ENCODE measurements at places on chromosomes 12 and 14.
A peak's percentile ranks its signal among the peaks of the same experiment; 100 is the strongest.

- no peak for DNase-seq
Measured at GRCh38 chr14:42241101-42241500, 634.4 kb downstream of the LRFN5 start.

DNA sequence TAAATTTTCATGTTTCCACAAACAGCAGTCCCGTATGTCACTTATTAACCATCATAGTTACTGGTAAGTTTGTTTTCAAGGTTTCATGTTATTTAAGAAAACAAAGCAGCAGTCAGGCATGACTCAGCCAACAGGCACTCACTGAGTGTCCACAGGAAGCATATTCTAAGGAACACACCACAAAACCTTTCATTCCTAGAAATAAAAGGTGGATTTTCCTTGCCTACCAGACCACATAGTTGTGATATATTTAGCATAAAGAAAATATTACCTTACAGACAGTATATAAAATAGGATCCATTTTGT is 143.3 kb upstream of the AVPR1A start:
- peak; percentile 86 for DNase-seq

DNA sequence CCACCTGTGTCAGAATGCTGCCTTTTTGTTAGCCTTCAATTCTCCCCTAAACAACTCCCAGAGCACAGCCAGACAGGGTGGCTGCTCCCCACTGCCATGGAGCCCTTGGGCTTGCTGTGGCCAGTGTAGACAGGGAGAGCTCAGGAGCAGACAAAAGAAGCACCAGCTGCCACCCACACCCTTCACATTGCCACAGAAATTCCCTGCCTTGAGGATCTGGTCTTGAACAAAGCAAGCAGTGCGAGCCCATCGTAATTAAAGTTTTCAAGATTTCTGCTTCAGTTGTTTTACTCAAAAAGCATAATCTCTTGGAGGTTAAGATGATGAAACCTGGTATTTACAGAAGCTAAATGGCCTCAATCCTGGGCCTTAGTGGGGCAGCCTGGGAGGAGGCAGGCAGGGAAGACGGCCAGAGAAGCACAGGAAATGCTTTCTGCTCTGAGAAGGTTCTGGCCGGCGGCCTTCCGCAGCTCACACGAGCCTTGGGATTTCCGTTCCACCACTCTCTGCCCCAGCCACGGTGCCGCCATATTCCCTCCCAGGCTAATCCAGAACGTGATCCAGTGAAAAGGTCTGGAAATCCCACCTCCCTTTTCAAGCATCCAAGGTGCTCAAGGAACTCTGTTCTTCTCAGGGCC is 535.2 kb downstream of the BCL11B start:
- DNase-seq, result no peak

GRCh38 chr14:34711169-34711568 is 3.2 kb downstream of the CFL2 start:
- peak; percentile 93 for DNase-seq

DNA sequence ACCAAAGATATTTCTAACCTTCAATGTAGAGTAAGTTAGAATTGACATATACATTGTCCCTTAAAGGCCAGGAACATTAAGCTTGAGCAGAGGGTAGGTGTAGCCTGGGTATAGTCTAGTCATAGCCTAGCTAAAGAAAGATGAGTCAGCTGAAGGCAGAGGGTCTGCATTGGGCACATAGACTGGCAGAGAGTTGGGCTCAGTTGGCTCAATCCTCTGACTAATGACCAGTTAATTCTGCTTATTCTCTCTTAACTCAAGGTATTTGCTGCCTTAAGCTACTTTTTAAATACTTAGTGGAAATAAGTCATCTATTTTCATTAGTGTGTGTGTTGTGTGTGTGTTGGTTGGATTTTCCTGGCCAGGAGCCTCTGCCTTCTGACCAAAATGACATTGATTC is 467.1 kb downstream of the RAD51B start:
- DNase-seq, result no peak

- no peak for DNase-seq
Measured at GRCh38 chr14:71730471-71730870, 201.8 kb upstream of the RGS6 start.

- DNase-seq, result no peak
Measured at GRCh38 chr14:65704850-65705249, 292.3 kb downstream of the FUT8 start.

DNA sequence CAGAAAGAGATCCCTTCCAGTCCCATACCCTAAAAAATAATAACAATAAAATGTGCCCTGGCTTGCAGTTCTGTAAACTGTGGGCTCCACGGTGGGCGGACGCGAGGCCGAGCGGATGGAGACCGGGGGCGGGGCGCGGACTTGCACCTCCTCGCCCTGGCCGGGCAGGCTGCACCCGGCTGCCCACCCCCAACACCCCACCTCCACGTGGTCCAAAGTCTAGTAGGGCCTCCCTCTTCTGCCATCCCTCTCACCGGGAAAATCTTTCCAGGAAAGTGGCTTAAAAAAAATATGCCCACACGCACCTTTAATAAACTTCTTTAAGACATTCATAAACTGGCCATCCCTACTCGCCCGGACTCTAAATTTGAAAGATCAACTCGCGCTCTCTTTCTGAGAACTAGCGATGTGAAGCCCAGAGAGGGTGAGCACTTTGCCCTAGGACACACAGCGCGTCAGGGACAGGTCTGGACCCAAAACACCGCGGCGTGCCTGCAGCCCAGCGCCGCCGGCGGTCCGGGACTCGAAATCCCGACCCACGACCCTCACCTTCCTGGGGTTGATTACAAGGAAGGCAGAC is 1.9 kb upstream of the BCL11B start:
- DNase-seq, result no peak

DNA sequence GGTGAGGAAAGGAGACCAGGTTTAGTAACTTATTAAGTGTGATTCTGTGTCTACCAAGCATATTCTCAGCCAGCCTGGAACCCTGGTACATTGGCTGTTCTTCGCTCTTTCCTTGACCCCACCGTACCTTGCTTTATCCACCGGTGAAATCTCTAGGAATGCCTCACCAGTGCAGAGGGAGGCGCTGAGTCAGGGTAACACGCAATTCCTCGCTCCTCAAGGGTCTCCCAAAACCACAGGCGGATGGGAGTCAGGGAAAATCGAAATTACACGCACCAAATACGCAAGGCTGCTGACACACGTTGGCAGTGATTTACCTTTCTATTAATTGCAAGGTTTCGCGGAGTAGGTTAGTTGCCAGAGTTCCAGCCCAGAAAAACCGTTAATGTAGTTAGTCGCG is 845 bp downstream of the L3HYPDH start:
- no peak for DNase-seq

GRCh38 chr12:126519833-126520232 is 1454.6 kb downstream of the AACS start:
- DNase-seq, result no peak

DNA sequence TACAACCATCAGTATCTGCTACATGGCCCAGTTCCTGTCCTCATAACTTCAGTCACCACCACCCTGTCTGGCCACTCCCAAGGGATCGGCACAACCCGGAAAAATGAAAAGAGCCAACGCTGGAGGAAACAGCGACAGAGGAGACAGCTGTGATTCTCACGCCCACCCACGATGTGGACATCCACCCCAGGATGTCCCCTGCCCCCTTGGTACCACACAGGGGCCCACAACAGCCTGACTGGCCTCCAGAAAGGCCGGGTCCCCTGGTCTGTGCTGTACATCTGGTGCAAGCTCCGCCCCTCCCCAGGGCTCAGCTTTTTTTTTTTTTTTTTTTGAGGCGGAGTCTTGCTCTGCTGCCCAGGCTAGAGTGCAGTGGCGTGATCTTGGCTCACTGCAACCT is 12.5 kb downstream of the RPS6KL1 start:
- no peak for DNase-seq

Data from HFF-Myc (cell line).